Activated CD4-positive, alpha-beta T cell treated with anti-CD3 and anti-CD28 coated beads, Interleukin-2, amount 50 U/mL, for 1 hour (primary cell): ENCODE measurements at places on chromosomes 12 and 14.

- DNase-seq, result no peak
Measured at GRCh38 chr12:57185906-57186508, 30.6 kb upstream of the NXPH4 start.

- no peak for DNase-seq
Measured at GRCh38 chr14:95535226-95536021, 574 bp downstream of the GLRX5 start.

GRCh38 chr12:92047393-92047826 is 98.2 kb downstream of the BTG1 start:
- DNase-seq, result no peak

DNA sequence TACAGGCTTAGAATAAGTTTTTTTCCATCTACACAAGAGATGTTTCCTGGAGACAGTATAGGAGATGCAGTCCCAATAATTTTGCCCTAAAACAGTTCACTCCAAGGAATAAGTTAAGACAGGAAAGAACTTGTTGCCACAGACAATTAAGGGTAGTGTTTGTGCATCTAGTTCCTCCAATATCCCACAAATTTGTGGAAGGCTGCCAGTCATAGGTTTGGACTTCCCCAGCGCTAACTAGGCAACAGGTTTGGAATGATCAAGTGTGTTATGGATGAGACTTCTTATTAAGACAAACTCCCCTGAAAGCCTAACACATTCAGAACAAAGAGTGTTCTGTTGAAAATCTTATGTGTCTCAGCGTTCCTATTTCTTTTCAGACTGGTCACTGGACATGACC is 611.0 kb downstream of the CCER1 start:
- no peak for DNase-seq
